Melanocyte of skin (primary cell): ENCODE measurements at places on chromosomes 12 and 14. TPM values are rescaled to one million over a fixed set of nuclear protein-coding genes. Genes with fewer than 3 reads are reported as not detected.

Gene PTPRQ
- total RNA-seq = not detected in 2 replicates

Gene IL31
- total RNA-seq = not detected in 2 replicates

Gene PEBP1
- total RNA-seq = 285 and 445 TPM in 2 replicates

Gene MGP
- total RNA-seq = not detected in 2 replicates

Gene CLEC2D
- total RNA-seq = 5.7 and 7.7 TPM in 2 replicates

Gene PRR13
- 63.2 and 65.7 TPM in 2 replicates for total RNA-seq

Gene CPNE6
- not detected in 2 replicates for total RNA-seq

Gene AVPR1A
- under 0.01 TPM in 1 of 2 replicates, not detected in the other for total RNA-seq
